ENCODE measurements at places on chromosomes 11 and 22. TPM values are rescaled to one million over a fixed set of nuclear protein-coding genes. Genes with fewer than 3 reads are reported as not detected.

Gene JAML
- total RNA-seq = 0.82 TPM

Gene SCGB1C1
- not detected for total RNA-seq

Gene MAP6
- 64.0 TPM for total RNA-seq

Gene RHOD
- 0.82 TPM for total RNA-seq

Gene CYP2D6
- 2.0 TPM for total RNA-seq

Gene YPEL4
- 5.3 TPM for total RNA-seq

Gene TRIM6
- total RNA-seq = 0.41 TPM

Gene SMDT1
- 20.0 TPM for total RNA-seq

Gene TIMP3
- total RNA-seq = 12.2 TPM

Gene OR5P2
- not detected for total RNA-seq

DNA sequence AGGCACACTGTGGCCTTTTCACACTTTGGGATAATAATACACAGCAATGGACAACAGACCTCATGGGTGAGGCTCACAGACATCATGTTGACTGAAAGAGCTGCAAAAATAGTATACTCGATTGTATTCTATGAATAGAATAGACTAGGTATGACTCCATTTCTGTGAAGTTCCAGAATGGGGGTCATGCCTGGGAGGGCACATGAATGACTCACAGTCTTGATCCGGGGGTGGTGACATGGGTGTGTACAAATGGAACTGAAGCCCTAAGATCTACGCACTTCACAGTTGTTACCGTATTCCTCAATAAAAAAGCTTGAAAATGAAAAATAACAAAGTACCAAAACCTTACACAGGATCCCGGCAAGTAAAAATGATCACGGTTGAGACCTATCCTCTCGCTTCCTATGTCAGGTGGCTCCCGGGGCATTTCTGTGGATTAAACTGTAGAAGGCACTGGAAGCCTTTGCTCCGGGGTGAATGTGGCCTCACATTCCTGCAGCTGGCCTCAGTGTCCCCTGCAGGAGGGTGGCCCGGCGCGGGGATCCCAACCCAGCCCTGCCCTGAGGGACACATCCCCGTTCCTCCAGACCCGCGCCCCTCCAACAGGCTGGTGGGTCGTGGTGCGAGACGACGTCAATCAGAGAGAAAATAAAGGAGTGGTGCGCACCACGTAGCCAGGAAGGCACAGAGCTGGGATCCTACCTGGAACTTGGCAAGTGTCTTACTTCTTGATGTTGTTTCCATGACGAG lies 75.9 kb downstream of the NECTIN1 start:
- DNase-seq = no peak

DNA sequence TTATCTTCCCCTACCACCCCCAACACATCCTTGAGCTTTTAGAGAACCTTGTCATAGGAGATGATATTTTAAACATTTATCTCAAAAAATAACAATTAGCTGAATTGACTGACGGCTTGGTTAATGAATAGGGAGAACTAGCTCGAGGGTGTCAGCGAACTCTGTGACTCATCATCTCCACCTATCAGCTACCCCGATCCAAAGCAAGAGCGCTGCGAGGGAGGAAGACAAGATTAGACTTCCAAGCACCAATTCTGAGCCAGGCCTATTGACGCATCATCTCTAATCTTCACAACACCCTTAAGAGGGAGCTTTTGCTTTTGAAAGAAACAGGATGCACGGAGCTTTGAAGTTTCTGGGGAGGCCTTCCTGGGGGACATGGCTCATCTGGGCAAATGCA lies 51.0 kb upstream of the GALNT18 start:
- no peak for DNase-seq

DNA sequence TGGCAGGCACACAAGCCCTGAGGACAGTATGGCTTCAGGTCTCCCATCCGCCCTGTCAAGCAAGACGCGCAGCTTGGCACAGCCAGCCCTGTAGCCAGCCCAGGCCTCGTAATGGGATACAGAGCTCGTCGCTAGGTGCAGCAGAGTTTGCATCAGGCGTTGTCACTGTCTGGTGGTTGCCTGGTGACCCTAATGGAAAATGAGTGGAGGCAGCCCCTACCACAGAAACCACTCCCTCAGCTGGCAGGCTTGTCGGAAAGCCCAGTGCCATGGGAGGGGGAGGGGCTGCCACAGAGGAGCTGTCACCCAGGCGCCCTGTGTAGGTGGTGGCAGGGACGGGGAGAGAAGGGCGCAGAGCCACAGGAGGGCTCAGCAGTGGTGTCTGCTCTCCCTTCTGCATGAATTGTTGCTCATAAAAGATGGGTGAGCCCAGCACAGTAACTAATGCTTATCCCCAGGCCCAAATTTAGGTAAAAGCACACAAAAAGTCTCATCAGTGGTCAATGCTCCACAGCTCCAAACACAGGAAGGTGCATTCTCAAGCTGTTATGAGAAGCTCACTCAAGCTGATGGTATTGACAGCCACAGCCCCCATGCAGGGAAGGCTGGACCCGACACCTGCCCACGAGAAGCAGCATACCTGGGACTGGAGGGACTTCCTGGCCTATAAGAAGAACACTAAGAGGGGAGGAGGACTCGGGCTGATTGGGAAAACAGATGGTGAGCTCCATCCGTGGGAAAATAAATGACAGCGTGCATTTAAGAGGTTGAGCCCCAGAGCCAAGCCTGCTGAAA lies 164.6 kb downstream of the ETS1 start:
- DNase-seq = no peak

DNA sequence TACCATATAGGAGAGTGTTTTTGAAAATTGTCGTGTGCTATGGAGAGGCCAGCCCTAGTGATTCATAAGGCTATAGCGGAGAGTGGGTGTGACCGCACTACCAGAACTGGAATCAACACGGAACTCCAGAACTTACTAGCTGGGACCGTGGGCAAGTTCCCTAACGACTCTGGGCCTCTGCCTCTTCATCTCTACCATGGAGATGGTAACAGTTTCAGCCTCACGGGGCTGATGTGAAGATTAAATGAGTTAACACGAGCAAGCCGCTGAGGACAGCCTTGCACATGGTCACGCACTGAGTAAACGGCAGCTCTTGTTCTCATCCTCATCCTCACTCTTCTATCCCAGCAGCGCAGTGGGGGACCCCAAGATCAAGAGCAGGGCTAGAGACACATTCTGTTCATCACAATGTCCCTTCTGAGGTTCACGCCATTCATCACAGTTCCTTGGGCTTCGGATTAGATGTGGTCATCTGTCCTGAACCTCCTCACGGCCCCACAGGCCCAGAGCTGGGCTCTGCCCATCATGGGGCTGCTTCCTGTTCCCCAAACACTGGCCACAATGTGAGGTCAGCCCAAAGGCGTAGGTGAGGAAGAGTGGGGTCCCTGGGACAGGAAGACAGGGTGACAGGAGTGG lies 47.2 kb upstream of the CD5 start:
- DNase-seq = no peak

GRCh38 chr22:20580611-20581502 lies 73.4 kb downstream of the MED15 start:
- no peak for DNase-seq

GRCh38 chr11:79046366-79046765 lies 394.5 kb downstream of the TENM4 start:
- no peak for DNase-seq

GRCh38 chr22:20584872-20585638 lies 77.6 kb downstream of the MED15 start:
- no peak for DNase-seq

GRCh38 chr22:29907753-29908515 lies 25.0 kb downstream of the MTMR3 start:
- DNase-seq = no peak

DNA sequence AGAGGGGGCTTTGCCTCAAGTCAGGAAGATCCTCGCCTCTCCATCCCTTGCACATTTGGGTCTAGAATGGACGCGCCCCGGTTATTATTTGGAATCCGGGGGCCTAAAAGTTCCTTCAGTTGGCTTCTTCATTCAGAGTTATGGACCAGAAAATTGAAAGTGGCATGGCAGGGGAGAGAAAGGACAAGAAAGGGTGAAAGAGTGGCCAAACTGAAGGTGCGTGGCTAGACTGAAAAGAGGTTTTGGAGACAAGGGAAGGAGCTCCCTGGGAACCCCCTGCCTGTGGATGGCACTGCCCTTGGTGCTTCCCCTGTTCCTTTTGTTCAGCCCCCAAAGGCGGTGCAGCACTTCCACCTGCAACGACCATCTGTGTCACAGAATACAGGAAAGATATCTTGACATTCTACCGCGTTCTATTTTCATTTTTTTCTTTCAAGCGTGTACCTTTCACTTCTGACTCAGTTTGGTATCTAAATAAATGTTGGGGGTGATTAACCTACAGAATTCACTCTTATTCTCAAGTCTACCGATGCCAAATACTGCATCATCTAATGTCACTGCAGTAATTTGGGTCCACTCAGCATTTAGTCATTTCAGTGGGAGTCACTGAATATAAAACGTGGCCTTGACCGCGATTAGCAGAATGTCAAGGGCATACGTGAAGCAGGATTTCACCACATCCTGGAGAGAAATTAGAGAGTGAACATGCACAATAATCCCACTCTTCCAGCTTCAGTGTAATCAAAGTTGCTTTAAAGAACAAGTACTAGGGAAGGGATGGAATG lies 88.1 kb upstream of the ARHGAP32 start:
- no peak for DNase-seq

DNA sequence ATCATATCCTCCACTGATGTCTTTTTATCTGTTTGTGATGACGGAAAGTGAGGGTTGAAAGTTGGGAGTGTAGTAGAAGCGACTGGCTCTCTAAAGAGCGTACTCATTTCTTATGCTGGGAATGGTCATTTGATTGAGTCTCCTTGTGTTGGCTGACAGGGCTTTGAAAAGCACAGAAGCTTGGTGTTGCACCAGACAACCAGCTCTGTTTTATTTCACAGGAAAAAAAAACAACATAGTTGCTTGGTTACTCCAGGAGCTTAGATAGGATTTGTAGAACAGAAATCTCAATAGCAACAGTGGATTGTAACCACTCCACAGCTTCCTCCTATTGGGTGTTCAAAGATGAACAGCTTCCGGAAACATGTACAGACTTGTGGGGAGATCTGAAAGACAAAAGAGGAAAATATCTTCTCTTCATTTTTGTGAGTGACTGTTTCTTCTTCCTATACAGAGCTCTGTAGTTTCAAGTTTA lies 2.7 kb downstream of the RBM14 start:
- DNase-seq = no peak

DNA sequence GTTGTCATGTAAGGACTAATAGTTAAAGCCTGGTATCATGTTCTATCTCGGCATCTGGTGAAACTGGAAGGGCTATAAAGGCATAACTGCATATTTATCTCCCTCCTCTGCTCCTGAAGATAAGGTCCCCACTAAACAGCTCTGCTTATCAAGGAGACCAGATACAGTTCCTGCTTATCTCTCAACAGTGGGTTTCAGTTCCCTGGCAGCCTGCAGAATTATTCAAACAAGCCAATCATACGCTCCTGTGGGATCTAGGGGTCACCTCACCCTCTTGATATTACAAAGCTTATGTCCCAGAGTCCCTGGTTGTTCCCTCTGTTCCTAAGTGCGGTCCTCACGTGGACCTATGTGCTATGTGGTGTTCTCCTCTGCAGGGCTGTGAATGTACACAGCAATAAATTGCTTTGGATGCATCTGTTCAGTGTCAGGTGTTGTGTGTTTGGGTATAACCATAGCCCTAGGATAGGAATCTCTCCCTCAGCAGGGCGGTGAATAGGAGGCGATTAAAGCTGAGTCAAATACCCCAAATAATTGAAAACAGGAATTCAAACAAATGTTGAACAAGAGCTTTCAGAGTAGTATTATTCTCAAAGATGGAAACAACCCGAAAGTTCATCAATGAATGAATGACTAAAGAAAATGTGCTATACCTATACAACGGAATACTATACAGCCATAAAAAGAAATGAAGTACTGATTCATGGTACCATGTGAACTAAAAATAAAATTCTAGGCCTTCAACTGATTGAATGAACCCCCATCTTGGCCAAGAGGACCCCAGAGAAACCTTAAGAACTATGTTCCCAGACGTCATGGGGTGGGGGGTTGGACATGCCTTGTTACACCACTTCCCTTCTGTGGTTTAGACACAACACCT lies 3.1 kb upstream of the OOSP4A start:
- no peak for DNase-seq

DNA sequence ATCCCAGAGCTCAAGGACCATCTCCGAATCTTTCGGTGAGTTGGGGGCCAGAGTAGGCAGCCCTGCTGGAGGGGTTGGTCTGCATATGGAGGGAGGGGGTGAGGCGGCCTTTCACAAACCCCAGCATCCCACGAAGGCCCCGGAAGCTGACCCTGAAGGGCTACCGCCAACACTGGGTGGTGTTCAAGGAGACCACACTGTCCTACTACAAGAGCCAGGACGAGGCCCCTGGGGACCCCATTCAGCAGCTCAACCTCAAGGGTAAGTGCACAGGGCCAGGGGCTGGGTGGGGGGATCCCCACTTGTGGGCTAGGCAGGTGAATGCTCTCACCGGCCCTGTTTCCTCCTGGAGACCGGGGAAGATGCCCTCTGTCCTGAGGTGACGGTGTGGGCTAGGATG lies 6.2 kb downstream of the TRPT1 start:
- DNase-seq = no peak

- no peak for DNase-seq
These were observed 1.4 kb upstream of the CREB3L1 start for GRCh38 chr11:46275964-46276641.

- DNase-seq = no peak
These were observed 74.1 kb upstream of the B3GAT1 start for GRCh38 chr11:134486106-134486505.

DNA sequence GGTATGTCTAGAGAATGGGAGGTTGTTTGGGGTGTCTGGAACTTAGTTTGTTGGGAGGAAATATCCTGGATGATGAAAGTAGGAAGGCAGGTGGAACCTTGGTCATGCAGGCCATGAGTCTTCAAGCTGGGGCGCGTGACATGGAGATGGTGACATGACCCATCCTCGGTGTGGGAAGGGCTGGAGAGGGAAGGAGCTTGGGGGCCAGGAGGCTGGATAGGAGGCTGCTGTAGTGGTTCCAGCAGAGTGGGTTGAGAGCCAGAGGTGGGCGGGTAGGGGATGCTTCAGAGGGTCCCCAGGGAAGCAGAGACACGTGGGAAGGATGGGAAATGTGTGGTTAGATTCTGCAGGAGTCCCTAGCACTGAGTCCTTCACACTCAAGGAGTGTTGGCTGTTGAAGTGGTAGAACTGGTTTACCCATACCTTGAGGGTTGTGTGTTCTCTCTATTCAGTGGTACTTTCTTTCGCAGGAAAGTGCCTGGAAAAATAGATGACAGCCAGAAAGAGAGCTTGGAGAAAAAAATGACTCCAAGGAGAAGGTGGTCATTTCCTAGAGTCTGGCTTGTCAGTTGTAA lies 56.8 kb downstream of the LDLRAD3 start:
- no peak for DNase-seq

- DNase-seq = no peak
These were observed 141.8 kb downstream of the TEAD1 start for GRCh38 chr11:12815931-12816494.

GRCh38 chr22:35824256-35824655 lies 106.6 kb downstream of the APOL5 start:
- DNase-seq = no peak

GRCh38 chr11:110349138-110349996 lies 53.0 kb upstream of the RDX start:
- no peak for DNase-seq
